ENCODE measurements at places on chromosomes 12 and 14.

- peak; percentile 19 for DNase-seq
Measured at GRCh38 chr12:79016181-79016580, 151.6 kb downstream of the SYT1 start.

- no peak for DNase-seq
Measured at GRCh38 chr14:102407258-102407657, 44.5 kb downstream of the TECPR2 start.

DNA sequence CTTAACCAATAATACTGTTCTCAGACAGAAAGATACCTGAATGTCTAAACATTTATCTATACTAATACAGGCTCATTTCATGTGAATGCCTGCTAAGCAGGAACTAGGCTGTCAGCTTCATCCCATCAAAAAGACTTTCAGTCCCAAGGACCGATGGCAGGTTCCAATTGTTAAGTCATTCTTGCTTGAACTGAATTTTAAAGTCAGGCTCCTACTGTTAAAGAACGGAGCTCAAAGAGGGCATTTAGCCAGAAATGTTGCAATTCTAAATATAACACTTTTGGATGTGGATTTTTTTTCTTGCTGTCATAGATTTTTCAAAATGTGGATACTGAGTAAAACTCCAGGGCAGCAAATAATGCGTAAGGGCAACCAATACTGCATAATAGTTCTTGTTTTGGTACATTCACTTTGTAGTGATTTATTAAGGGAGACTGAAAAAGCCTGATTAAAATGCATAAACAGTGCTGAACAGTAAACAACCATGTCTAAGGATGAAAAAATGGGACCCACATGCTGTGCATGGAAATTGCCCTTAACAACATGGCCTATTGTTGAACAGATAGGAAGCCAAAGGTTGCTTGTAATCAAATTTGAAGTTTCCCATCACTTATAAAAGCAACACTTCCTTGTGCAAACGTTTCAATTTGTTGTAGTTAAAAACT lies 38.6 kb upstream of the DBX2 start:
- no peak for DNase-seq

- DNase-seq = no peak
Measured at GRCh38 chr12:14252697-14253096, 112.8 kb upstream of the ATF7IP start.

DNA sequence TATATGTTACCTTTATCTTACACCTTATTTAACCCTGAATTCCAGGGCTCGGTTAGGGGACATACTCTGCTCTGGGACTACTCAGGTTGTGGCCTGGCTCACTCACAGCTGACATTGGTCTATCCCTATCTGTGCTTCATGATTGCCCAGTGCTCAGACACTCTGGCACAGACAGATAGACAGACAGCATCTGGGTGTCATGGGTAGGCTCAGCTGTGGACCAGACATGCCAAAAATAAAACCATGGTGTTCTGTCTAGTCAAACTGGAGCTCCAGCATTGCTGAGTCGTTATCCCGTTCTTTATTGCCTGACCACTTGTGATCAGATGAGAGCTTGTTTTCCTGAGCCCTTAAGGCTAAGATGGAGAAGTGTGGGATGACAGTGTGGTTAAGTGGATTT lies 29.0 kb downstream of the FBXW8 start:
- no peak for DNase-seq

- DNase-seq = no peak
Measured at GRCh38 chr12:27437839-27438238, 8.7 kb upstream of the SMCO2 start.
